ENCODE measurements at places on chromosomes 1 and 21.
A peak's percentile ranks its signal among the peaks of the same experiment; 100 is the strongest.

DNA sequence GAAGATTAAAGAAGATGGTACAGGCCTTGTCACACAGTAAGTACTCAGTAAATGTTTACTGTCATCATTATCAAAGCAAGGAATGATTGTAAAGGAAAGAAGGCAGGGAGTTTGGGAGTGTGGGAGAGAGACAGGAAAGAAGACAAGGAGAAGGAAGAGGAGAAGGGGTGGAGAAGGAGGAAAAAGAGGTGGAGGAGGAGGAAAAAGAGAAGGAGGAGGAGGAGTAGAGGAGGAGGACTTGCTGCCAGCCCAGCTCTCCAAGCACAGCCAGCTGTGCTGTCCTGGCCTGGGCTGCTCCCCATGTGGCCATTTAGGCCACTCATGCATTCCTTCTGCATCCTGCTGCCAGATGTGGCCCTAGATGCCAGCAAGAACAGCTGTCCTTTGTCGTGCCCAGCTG is 7.5 kb upstream of the DISP3 start:
- DNase-seq, result no peak

GRCh38 chr1:42680055-42680454 is 2.2 kb upstream of the YBX1 start:
- DNase-seq, result no peak

DNA sequence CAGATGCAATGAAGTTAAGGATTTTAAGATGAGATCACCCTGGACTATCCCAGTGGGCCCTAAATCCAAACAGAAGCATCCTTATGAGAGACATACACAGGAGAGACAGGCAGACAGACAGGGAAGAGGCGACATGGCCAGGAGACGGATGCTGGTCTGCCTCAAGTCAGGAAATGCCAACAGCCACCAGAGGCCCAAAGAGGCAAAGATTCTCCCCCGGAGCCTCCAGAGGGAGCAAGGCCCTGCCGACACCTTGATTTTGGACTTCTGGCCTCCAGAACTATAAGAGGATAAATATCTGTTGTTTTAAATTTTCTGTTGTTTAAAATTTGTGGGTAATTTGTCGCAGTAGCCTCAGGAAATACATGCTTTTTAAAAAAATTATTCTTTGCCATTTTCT is 116.4 kb downstream of the GLIS1 start:
- DNase-seq, result no peak

DNA sequence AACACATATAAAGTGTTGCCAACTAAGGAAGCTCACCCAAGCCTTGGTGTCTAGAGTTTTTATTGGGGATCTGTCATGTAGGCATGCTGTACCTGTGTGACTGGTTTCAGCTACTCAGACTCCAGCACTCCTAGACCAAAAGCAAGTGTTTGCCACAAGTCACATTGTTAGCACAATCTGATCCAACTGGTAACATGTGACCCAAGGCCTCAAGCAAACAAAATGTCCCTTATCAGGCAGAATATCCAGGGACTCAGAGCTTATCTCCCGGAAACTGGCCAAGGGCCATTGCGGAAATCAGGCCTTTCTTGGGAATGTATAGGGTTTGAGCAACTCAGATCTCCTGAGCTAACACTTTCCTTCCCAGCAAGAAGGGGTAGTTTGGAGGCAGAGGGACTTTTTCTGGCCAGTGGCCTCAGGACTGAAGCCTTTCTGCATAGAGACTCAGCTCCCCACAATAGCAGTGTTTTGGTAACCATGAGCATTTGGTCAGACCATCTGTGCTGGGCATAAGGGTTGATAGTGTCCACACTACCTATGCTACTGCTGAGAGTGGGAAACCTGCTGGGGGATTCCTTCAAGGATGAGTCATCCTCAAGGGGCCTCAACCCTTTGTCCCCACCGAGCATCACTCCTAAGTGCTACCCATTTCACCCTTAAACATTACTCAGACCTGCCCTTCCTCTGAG is 29.6 kb downstream of the NHLH2 start:
- DNase-seq, result peak; percentile 56

- DNase-seq, result no peak
These were observed 12.4 kb downstream of the PSEN2 start for GRCh38 chr1:226882631-226883409.

DNA sequence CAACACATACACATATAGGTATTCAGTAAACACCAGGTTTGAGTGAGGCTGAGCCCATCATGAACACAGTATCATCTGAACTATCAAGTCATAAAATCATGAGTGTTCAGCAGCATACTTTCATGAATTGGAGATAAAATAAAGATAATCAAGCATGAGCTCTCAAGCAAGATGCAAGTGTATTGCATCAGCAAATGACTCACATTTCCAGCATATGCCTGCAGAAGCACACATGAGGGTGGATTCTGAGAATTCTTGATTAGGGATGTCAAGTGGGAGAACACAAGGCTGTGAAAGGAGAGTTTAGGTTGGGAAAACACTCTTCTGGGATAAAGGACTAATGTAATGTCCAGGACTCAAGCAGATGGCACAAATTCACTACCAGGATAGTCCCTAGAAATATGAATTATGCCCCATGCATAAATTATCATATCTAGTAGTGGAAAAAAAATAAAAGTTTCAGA is 299.2 kb downstream of the SRGAP2C start:
- DNase-seq, result no peak

DNA sequence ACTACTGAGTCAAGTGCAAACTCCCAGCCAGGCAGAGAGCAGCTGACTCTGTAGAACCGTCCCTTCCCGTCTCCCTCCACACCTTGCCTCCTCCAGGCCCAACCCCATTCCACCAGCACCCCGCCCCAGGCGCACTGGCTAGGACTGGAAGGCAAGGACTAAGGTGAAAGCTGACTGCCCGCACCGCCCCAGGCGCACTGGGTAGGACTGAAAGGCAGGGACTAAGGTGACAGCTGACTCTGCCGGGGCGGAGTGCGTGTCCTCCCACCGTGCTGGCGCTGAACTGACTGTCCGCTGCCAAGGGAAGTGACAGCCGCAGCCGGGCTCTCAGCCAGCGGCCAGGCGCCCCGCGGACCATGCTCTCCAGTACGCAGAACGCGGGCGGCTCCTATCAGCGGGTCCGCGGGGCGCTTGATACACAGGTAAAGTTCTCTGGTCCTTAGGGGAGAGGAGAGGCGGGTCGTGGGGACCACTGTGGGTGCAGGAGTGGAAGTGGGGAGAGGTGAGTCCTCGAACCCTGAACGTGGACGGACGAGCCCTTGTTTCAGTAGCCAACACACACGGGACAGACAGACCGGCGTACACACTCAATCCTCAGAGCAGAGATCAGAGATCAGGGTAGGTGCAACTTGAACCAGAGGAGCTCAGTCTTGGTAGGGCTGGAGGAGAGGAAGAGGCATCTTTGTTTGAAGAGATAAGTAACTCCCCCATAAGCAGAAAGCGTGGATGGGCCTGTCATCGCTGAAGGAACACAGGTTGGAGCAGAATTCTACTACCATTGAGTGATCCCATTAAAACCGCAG is 58.0 kb downstream of the RBM11 start:
- DNase-seq, result peak; percentile 36

GRCh38 chr1:25173809-25174340 is 58.4 kb downstream of the SYF2 start:
- DNase-seq, result no peak
